ENCODE measurements at places on chromosomes 5 and 9. TPM values are rescaled to one million over a fixed set of nuclear protein-coding genes. Genes with fewer than 3 reads are reported as not detected.

SPEF2 gene
- total RNA-seq = 2.3 TPM

PGM5 gene
- total RNA-seq = 90.2 TPM

UBAC1 gene
- 77.3 TPM for total RNA-seq

DNA sequence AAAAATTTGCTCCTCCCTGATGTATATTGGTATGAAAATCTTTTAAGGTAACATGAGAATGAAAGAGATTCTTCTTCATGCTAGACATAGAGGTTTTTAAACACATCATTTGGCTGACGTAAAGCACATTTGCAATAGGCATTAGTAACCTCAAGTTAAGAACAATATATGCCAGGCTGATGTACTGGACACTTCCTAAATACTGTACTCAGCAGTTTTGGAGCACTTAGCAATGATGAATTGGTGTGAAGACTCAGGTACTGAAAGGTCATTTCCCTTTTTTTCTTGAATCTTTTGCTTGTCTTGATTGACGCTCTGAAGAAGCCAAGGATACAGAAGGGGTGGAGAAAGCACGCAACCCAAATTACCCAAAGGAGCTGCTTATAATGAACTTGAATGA is 322.5 kb downstream of the PDE4D start:
- DNase-seq = no peak

- DNase-seq = no peak
These were observed 381.9 kb upstream of the ZNF462 start for GRCh38 chr9:106481013-106481609.

- no peak for DNase-seq
These were observed 42.4 kb upstream of the TMEM250 start for GRCh38 chr9:136160995-136161610.

DNA sequence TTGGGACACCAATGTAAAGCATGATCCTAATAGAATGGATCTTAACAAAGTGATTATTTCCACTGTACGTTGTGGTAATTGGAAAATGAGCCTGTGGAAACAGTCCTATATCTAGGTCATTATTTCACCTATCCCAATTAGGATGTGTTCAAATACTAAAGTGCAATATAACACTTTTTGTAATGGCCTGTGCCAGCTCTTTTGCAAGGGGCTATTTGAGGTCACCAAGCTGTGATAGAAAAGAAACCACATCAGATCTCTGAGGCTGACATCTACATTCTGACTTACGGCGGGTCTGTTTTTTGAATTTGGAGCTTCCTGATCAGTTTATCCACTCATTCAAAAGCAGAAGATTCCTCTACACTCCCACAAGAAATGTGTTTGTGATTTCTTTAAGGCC is 150.0 kb downstream of the TLE1 start:
- DNase-seq = no peak

PLAC8L1 gene
- not detected for total RNA-seq

GRCh38 chr9:137676998-137677397 is 58.2 kb downstream of the EHMT1 start:
- no peak for DNase-seq

GRCh38 chr9:112187404-112187803 is 12.3 kb upstream of the SUSD1 start:
- DNase-seq = no peak

CCL27 gene
- not detected for total RNA-seq

DNA sequence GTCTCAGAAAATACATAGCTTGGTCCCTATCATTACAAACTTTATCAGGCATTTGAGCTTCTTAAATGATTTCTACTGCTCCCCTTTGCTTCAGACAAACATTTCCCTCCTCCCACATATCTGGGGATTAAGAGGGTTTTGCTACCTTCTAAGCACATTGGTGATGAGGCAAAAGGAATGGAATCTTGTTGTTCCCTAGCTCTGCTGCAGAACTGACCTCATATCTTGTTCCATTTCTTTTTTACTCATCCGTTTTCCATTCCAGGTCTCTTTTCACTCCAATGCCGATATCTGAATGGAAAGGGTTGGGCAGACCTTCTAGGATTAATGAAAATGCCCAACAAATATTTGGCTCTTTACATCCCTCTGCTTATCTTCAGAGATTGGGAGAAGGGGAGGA is 444.6 kb downstream of the ZNF608 start:
- DNase-seq = no peak

ORM2 gene
- not detected for total RNA-seq

CLIC3 gene
- 1.4 TPM for total RNA-seq

OMD gene
- total RNA-seq = not detected

DNA sequence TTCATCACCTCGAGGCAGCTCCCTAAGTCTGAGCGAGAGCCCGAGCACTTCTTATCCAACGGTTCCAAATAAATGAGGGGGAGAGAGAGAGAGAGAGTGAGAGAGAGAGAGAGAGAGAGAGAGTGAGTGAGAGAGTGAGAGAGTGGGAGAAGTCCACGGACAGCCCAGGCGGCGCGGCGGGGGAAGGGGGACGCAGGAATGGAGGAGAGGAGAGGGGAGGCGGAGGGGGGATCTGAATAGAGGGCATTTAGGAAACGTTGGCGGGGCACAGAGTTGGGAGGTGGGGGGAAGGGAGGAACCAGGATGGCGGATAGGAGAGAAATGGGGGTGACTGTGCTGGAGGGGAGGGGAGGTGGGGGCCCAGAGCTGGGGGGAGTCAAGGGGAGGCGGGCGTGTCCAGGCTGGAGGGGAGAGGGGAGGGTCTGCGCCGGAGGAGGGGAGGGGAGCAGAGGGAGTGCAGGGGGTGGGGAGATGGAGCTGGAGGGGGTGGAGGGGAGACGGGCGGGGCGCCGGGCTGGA is 398 bp upstream of the BASP1 start:
- DNase-seq = peak; percentile 48

GRCh38 chr9:105306351-105307140 is 62.1 kb downstream of the SLC44A1 start:
- DNase-seq = no peak

DNA sequence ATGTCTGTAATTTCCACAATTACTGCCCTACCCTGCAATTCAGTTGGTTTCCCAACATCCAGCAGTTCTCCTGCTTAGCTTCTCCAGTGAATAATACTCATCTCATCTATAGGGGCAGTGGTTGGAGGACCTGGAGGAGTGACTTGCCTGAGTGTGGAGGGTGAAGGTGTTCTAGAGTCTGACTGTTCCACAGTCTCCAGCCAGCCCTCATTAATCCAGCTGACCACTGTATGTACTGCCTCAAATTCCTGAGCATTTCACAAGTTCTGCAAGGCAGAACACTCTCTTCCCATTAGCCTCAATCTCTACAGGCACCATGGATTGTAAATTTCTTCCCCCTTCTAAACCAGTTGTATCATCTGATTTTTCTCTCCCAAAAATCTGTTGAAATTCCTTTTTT is 147.4 kb upstream of the NFIL3 start:
- no peak for DNase-seq

GRCh38 chr9:37938121-37938891 is 34.4 kb upstream of the SLC25A51 start:
- peak; percentile 80 for DNase-seq

MACROH2A1 gene
- total RNA-seq = 455 TPM

- DNase-seq = peak; percentile 95
These were observed 17.8 kb upstream of the DPM2 start for GRCh38 chr9:127955294-127956015.

DNA sequence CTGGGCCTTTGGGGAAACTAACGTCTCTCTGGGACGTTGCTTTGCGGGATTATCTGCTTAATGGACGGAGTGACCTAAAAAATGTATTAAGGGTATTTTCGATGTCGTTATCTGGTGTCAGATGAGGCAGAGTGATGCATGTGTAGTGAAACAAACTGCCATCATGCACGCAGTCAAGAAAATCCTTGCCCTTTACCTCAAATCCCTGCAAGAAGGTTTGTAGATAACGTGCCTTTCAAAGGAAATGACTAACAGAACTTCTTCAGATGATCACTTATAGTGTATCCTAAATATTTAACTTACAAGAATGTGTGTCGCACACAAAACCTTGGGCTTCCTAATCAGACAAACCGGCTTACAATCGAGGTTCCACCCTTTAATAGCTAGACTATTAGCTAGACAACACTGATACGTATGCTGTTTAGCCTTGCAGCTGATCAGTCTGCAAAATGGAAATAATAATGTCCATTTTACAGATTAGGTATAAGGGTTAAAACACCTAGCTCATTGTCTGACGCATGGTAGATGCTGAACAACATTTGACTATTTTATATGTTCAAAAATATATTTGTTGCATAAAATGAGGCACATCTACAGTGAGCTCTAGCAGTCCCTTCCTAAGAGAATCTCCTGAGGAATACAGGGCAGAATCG is 541 bp upstream of the TBCA start:
- DNase-seq = peak; percentile 45

- no peak for DNase-seq
These were observed 7.2 kb downstream of the PPARGC1B start for GRCh38 chr5:149737355-149737754.

- peak; percentile 95 for DNase-seq
These were observed 37.7 kb downstream of the PCDHAC2 start for GRCh38 chr5:141003791-141004611.

PCDHB15 gene
- total RNA-seq = not detected

ZNF883 gene
- total RNA-seq = not detected

CCL19 gene
- total RNA-seq = not detected

- no peak for DNase-seq
These were observed 53.0 kb downstream of the SH3RF2 start for GRCh38 chr5:145989428-145989827.

DNA sequence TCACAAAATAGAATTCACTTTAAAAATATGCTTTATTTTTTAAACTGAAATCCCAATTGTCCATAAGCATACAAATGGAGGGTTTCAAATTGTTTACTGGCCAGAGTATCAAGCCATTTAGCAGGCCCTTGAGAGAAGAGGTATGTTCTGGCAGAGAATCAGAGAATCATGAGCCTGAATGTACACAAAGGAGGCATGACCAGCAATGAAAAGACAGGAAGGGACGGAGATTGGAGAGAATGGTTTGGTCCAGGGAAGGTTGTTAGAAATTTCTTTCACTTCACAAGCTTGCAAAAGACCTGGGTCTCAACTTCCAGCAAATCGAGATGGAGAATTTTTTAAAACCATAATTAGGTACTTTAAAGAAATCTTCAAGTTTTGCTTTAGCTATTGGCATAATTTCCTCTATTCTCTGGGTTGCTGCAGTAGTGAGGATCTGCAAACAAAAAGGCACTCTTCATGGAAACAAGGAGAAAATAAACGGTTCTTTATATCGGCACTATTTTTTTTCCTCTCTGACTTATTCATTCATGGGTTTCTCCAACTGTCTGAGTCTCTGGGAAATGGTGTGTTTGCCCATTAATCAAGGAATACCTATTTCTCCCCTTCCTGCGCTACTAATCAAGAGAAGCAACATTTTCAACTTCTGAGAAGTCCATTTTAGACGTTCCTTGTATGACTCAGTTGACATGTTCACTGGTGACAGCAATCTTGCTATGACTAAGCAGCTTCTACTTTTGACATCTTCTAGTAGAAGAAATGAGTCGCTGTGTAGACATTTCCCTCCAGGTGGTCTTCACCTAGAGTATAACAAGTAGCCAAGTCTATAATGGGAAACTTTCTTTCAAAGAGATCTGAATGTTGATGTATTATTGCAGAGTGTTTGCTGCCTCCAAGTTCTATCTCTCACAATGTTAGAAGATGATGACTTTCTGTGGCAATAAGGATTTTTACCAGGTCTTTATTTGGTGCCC is 23.1 kb upstream of the ERCC6L2 start:
- peak; percentile 73 for DNase-seq

ZNF484 gene
- 3.9 TPM for total RNA-seq

GRCh38 chr5:173180331-173180730 is 36.0 kb downstream of the BNIP1 start:
- no peak for DNase-seq

GRCh38 chr5:181028032-181028819 is 11.8 kb upstream of the BTNL9 start:
- no peak for DNase-seq

DNA sequence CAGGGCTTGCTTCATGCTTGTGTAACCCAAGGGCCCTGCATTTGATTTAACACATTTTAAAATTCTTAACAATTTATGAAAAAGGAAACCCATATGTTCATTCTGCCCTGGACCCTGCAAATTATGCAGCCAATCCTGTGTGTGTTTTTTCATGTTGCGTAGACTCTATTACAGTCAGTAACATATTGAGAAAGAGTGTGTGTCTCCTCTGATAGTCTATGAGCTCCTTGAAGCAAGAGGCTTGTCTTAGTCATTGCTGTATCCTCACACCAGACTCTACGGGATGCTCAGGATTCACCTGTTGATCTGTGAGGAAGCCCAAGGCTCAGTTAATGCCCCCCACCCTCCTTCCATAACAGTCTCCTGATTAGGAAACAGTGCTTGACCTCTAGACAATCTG is 177.3 kb upstream of the DMAC1 start:
- DNase-seq = no peak

DNA sequence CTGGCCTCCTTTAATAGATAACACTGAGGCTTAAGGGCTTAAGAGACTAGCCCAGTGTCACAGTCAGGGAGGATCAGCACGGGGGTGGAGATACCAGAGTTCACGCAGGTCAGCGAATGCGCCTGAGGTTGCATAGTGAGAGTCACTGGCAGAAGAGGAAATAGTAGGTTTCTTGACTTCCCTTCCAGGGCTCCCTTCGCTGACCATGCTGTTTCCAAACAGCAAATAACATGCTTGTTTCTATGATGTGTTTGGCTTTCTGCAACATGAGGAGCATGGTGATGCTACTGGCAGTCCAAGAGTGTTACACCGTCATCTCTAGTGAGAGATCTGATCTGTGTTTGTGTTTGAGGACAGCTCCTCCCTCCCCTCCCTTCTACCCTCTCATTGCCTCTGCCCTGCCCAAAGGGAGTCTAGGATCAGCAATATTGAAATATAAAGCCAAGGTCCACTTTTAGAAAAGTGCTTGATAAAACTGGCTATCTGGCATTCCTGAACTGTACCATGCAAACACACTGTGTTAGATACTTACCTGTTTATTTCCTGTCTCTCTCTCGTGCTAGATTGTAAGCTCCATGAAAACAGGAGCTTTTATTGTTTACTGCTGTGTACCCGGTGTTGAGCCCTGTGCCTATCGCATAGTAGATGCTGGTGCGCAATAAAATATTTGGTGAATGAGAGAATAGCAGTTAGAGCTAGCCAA is 12.3 kb downstream of the TLE4 start:
- no peak for DNase-seq

GRCh38 chr9:108569624-108570023 is 286.2 kb downstream of the ACTL7B start:
- peak; percentile 46 for DNase-seq

DNA sequence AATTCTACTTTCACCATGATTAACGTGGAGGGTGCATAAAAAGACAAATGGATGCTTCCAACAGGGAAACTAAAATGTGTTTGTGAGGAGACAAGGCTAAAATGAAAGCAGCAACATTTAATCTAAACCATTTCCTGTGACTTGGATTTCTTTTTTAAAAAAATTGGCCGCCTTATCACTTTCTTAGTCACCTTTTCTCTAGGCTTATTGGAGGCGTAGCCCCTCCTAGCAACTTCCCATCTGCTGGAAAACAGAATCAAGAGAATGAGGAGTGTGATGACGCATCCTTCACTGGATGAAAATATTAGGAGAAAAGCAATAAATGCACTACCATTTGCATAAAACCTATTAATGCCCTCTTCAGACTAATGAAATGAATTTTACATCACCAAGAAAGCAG is 791 bp upstream of the GPR150 start:
- DNase-seq = no peak

C9 gene
- not detected for total RNA-seq

ZNF483 gene
- 3.0 TPM for total RNA-seq
